Stimulated activated CD4-positive, alpha-beta T cell treated with anti-CD3 and anti-CD28 coated beads, Interleukin-15, amount 100 ng/mL, for 1 hour (primary cell): ENCODE measurements at places on chromosomes 5 and 9.

DNA sequence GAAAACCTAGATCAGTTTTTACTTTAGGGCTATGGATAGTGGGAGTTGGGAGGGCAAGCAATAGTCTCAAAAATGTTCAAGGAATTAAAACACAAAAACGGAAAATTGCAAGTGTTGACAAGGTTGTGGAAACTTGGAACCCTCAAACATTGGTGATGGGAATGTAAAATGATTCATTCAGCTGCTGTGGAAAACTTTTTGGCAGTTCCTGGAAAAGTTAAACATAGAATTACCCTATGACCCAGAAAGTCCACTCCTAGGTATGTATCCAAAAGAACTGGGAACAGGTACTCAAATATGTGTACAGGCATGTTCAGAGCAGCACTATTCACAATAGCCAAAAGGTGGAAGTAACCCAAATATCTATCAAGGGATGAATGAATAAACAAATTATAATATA, 1.2 kb upstream of the MSANTD3 start:
- DNase-seq = no peak

DNA sequence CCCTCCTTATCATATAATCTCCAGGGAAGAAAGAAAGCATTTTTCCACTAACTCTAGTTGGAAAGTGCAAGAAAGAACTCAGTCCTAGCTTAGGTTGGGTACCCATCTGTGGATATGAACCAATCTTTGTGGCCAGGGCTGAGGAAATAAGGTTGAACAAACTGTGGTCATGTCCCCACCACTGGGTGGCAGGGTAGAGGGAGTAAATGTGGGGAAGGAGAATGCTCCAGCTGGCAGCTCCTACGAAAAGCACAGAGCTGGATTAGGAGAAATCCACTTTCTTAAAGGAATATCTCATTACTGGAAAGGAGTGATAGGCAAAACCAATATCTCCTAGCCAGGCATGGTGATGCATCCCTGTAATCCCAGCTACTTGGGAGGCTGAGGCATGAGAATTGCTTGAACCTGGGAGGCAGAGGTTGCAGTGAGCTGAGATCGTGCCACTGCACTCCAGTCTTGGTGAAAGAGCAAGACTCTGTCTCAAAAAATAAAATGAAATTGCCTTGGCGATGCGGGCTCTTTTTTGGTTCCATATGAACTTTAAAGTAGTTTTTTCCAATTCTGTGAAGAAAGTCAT, 175.1 kb downstream of the CCDC192 start:
- no peak for DNase-seq

DNA sequence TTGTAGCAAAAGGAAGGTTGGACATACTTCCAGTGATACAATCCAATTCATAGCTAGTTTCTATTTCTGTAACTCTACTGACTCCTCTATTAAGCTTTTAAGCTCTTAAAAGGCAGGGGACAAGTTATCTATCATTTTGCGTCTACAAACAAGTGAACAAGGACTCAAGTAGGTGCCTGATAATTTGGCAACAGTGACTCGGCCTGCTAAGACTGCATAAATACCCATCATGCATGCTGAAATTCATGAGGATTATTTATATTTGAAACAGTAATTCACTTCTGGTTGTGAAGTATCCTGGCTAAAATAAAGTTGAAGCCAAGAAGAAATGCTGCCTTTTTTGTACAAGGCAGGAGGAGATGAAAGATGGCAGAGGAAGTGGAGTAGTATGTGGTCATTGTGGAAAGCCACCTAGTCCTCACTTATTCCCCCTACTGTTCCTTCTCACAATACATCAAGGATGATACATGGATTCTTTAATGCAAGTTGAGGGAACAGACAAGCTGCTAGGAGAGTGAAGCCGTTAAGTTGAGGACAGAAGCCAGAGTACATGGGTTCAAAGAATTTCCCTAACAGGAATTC, 74.0 kb downstream of the MRPS27 start:
- DNase-seq = no peak

DNA sequence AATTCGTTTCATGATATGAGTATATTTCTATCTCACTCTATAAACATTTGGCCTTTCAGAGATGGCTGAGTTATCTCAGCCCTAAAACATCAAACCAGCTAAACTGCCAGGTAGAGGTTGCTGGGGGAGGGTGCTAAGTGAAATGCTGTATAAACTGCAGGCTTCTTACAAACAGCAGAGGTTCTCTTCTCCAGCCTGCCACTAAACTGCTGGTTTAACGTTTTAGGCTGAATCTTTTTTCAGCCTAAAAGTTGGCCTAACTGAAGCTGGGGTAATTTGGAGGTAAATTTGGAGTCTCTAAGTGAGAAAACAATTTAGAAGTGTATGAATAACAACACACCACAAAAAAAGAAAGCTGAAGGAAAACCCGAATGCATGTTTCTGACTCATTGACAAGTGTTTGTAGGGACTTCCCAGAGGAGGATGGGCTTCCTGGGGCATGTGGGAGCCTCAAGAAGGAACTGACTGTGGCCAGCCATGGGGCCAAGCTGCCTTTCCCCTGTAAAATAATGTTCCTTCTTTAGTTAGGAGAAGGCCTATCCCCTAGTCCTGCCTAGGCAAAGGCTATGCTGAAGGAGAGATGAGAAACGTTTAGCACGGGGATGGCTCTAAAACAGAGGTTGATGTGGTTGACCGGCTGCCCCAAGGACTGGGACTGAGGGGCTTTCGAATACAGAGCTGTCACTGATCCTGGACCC, 44.3 kb downstream of the SLC28A3 start:
- DNase-seq = no peak

GRCh38 chr5:89883967-89884366, 525.6 kb downstream of the CETN3 start:
- DNase-seq = no peak

DNA sequence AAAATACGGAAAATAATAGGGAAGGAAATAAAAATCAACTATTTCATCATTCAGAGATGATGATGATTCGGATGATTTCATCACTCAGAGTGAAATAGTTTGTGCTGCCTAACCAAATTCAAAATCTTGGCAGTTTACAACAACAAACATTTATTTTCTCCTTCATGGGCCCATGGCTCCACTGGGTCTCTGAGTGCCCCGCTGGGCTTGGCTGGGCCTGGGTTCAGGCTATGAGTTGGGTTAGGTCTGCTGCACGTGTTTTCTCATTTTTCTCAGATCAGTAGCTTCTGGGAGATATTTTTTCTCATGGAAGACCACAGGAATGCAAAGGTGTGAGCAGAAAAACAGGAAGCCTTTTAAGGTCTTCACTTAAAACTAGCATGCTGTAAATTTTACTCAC, 24.0 kb upstream of the F2RL1 start:
- no peak for DNase-seq

GRCh38 chr9:115374724-115375268, 256.8 kb upstream of the TNC start:
- no peak for DNase-seq

DNA sequence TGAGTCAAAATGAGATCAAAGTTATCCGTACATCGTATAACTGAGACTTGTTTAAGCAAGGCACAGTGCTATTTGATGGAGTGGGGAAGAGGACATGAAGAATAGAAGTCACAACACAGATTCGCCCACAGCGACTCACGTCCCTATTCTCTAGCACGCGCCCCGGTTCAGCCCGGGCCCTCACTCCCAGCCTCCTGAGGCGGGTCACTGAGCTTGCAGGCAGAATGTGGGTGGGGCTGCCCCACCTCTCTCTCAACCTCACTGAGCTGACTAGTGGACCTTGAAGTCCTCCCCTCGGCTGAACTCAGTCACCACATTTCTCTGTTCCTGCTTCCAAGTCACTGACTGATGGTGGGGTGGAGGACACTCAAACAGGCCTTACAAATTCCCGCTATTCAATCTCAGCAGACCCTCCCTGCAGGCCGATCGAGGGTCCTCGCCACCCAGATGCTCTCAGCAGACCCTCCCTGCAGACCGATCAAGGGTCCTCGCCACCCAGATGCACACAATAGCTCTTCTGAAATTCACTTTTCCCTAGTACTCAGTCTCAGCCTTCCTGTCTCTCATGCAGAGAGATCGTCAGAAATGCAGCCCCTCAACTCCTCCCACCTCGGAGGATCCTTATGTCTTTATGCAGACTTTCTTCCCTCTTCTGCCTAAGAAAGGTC, 12.9 kb downstream of the GLDC start:
- no peak for DNase-seq

- DNase-seq = no peak
Measured at GRCh38 chr5:43121913-43122484, 1.3 kb downstream of the ZNF131 start.

DNA sequence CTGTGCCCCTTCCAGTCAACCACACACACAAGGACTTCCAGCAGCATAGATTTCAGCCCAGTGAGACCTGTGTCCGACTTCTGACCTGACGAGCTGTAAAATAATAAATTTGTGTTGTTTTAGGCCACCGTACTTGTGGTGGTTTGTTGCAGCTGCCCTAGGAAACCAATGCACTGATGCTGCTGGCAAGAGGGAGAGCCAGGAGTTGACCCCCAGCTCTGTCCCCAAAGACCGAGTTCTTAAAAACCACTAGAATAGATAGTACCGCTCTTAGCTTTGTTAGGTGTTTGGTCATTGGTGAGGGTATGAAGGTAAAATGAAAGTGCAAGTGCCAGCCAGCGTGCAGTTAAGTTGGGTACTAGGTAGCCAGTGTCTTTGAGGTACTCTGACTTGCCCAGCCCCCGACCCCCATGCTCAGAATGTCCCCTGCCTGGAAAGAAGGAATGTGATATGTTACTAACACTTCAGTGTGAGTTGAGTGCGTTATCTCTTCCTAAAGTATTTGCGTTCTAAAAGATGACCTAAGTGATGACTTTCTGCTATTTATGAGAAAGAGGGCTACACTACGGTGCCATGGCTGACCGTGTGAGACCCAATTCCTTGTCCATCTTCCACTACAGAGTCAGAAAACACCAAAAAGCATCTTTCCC, 185.6 kb downstream of the AOPEP start:
- DNase-seq = no peak

- DNase-seq = no peak
Measured at GRCh38 chr9:136722093-136722968, 10.0 kb downstream of the DIPK1B start.

GRCh38 chr5:56195016-56195415, 38.1 kb downstream of the ANKRD55 start:
- no peak for DNase-seq

- DNase-seq = no peak
Measured at GRCh38 chr9:16135968-16136367, 583.1 kb downstream of the CCDC171 start.

GRCh38 chr9:4662989-4663792, 1.1 kb downstream of the PLPP6 start:
- no peak for DNase-seq

- no peak for DNase-seq
Measured at GRCh38 chr5:151085517-151086041, 4.7 kb upstream of the TNIP1 start.

DNA sequence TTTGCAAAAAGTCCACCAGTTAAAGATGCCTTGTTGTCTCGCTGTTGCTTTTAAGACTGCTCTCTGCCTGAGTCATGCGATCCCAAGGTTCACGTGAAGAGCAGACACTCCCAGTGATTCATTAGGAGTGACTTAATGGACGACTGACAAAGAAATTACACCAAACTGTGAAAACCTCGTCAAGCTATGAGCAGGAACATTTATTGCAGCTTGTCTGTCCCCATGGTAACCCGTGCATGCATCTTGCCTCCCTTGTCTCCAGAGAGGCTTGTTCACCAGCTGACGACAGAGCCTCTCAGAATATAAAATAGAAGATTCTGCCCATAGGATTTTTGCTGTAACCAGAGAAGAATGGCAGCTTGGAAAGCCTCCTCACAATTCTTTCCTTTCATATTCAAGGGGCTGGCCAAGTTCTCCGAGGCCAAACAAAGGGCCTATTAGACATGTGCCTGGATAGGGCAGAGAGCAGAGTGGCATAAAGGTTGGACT, 352.7 kb downstream of the SPOCK1 start:
- DNase-seq = no peak

GRCh38 chr5:173029499-173029921, 26.6 kb upstream of the CREBRF start:
- no peak for DNase-seq
